ENCODE measurements at places on chromosomes 12 and 14.
A peak's percentile ranks its signal among the peaks of the same experiment; 100 is the strongest.

DNA sequence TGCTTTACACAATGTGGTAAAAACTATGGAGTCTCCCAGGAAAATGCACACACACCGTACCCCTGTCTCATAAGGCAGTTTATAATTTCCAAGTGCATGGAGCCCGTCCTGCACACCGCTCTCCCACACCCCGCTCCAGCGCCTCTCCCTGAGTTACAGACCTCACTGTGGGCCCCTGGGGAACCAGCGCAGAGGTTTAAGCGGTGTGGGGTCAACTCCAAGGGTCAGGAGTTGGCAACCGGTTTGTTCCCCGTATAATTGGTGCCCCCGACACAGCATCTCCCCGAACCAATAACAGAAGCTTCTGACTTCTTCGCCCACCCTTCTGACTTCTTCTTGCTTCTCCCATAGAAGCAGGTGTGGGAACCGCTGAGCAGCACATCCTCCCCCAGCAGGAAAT lies 58.4 kb upstream of the DDX11 start:
- no peak for DNase-seq

DNA sequence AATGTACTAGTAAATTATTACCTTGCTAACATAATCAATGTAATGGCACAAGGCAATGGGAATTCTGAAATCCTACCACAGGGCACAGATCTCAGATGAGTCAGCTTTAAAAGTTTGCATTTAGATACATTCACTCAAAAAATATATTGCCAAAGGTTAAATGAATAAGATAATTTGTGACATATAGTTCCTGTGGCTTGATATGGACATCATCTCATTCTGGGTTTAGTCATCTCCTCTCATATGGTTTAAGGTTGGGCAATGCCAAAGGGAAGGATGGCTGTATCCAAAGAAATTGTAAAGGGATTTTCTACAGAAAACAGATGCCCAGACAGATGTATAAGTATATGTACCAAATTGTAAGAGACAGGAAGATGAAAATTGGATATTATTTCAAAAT lies 1065.0 kb downstream of the LRFN5 start:
- no peak for DNase-seq

- no peak for DNase-seq
Observed at GRCh38 chr14:31419179-31419966, 977 bp downstream of the HEATR5A start.

DNA sequence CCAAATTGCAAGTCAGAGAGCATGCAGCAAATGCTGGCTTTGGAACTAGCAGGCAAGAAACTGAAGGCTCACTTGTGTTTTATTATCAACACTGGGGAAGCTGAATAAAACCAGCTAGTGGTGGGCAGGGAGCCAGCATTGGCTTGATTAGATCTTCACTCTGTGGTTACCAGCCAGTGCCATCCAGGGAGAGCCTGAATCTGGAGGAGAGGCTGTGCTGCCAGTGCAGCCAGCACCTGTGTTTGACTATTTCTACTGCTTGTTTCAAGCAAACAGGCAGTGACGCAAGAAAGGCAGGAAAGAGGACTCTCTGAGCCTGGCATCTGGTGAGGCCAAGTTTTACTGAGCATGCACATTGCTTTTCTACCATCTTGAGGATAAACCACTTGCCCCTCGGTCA lies 247.0 kb downstream of the PHLDA1 start:
- no peak for DNase-seq

DNA sequence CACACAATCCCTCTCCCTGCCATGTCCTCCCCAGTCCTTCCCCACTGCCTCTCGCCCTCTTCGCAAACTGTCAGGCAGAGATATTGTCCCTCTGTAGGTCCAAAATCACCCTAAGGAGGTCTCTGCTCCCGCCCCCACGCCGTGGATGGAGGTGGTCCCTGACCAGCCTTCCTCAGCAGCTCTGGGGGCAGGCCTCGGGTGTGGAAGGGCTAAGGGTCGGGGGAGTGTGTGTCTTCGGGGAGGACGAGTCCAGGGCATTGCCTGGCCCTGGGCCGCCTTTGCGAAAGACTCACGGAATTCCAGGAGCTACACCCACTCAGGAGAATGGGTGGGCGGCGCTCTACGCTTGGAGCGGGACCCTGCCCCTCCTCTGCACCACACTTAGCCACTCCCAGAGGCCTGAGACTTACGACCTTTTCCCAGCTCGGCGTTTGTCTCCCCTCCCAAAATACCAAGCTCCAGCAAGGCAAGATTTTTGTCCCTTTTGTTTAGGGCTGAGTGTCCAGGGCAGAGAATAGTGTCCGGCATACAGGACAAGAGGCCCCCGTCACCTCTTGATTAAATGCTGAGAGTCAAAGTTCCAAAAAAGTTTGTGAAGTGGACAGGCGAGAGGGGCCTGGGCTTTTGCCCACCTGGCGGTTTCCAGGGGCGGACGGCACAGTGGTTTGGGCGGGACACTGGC lies 881 bp downstream of the PYGL start:
- no peak for DNase-seq

- no peak for DNase-seq
Observed at GRCh38 chr14:84436528-84436927, 1093.4 kb upstream of the FLRT2 start.

- DNase-seq = no peak
Observed at GRCh38 chr12:113070117-113070906, 13.8 kb downstream of the DTX1 start.

DNA sequence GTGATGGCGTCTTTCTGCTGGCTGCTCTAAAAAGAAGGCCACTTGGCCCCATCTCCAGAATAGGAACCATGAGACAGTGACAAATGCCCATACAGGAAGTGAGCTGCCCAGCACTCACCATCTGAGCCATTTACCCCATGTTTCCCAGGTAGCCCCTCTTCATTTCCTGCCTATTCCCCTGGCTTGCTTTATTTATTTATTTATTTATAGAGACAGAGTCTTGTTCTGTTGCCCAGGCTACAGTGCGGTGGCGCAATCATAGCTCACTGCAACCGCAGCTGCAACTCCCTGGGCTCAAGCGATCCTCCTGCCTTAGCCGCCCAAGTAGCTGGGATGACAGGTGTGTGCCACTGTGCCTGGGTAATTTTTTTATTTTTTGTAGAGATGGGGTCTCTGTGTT lies 71.2 kb downstream of the RIN3 start:
- no peak for DNase-seq

- no peak for DNase-seq
Observed at GRCh38 chr12:130706311-130706710, 9.8 kb downstream of the RIMBP2 start.

DNA sequence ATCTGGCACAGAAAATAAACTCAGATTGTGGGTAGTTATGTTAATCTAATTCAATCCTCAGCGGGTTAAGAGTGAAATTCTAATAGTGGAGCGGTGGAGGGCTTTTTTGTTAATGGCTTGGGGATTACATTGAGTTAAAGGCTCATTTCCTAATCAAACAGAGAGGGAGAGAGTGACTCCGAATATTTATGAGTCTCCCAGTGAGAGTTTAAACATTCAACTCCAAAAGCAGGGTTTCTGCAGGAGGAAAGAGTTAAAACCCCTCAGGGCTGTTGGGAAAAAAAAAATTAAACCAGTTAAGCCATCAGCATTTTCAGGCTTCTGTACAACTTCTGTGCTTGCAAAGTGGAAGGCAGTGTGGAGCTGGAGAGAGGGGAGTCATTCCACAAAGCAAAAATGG lies 62.1 kb upstream of the ESRRB start:
- DNase-seq = no peak

GRCh38 chr12:30106204-30106965 lies 322.6 kb upstream of the TMTC1 start:
- peak; percentile 6 for DNase-seq

DNA sequence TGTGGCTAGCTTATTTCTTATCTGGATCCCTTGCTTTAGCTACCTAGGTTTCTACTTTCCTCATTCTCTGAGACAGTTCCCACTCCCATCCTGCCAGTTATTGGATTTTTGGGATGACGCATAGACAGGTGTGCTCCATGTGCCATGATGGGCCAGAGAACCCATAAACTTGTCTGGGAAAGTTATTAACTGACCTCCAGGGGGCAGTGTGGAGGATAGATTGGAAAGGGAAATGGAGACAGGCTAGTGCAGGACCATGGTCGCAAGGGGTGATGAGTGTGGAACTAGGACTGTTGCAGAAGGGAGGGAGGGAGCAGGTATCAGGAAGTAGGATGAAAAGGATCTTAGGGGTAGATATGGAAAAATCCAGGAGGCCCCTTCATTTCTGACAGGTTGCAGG lies 80.3 kb downstream of the ESRRB start:
- DNase-seq = no peak

DNA sequence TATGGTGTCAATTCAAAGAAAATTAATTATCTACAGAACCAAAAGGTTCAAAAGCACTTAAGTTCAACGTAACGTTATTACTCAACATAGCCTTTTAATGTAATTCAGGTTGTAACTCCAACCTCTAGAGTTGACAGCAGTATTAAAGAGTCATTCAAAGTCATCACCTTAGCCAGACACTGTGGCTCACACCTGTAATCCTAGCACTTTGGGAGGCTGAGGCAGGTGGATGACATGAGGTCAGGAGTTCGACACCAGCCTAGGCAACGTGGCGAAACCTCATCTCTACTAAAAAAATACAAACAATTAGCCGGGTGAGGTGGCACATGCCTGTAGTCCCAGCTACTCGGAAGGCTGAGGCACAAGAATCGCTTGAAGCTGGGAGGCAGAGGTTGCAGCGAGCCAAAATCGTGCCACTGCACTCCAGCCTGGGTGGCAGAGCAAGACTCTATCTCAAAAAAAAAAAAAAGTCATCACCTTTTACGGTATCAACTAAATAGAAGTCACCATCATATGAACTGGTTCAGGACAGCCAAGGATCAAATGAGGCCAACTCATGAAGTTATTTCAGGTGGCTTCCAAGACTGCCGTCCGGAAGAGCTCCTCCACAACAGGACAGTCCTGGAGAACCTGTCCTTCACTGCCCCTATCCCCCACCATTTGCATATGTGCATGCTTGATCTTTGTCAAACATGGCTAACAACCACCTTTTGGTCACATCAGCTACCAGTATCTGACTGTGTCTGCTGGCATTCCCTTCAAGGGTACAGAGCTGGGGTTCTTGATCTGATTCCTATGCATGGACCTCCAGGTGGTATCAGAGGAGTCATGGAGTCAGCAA lies 4.2 kb downstream of the PPTC7 start:
- no peak for DNase-seq

All from right lung (tissue), 10 donors.